Osteocyte (in vitro differentiated cells): ENCODE measurements at places on chromosomes 7 and 10. TPM values are rescaled to one million over a fixed set of nuclear protein-coding genes. Genes with fewer than 3 reads are reported as not detected.

Gene STEAP1B
- 1.3 and 1.4 TPM in 2 replicates for total RNA-seq

Gene MOGAT3
- total RNA-seq = not detected in 2 replicates

Gene INMT
- 1.5 and 2.0 TPM in 2 replicates for total RNA-seq

Gene GRK5
- 43.2 and 45.9 TPM in 2 replicates for total RNA-seq

Gene TSPAN14
- 50.7 and 51.4 TPM in 2 replicates for total RNA-seq

Gene HOXA10
- not detected in 2 replicates for total RNA-seq

Gene AGR2
- total RNA-seq = not detected in 2 replicates

Gene CC2D2B
- 0.46 TPM in 1 of 2 replicates, not detected in the other for total RNA-seq

DNA sequence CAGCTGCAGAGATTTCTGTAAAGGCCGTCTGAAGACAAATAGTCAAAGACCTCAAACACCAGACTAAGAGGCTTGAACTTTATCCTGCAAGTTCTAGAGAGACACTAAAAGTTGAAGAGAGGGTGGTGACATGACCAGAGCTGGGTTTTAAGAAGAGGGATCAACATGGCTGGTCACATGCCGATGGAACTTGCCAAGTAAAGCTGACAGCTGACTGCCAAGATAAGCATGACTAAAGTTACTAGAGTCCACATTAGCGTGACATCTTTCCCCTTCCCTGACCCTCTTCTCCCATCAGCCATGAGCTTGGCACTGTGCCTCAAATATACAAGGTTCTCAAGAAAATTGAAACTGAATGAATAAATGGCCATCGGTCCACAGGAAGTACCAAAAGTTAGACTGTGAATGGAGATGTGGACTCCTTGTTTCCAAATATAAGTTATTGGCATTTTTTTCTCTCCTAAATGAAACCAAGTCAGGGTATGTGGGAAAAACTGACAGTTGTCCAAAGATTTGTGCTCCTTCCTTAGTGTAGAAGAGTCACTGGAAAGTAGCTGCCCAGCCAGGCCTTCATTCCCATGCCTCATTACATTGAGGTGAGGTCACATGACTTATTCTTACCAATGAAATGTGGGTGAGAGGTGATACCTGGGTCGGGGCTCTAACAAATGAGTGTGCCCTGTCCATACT is 24.5 kb downstream of the XPNPEP1 start:
- no peak for DNase-seq

- DNase-seq = no peak
These were observed 8.3 kb downstream of the EN2 start for GRCh38 chr7:155466142-155466813.

DNA sequence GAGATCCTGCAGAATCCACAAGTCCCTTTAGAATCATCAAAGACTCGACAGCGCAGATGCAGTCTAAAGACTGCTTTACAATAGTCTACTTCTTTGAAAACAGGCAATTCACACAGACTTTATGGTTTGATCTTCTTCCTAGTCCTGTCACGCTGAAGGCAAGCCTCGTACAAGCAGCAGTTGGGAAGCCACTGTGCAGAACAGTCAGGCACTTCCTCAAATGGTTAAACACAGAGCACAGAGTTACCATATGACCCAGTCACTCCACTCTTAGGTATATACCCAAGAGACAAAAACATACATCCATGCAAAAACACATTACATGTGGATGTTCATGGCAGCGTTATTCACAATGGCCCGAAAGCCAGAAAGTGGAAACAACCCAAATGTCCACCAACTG is 41.4 kb downstream of the LRRC20 start:
- no peak for DNase-seq

DNA sequence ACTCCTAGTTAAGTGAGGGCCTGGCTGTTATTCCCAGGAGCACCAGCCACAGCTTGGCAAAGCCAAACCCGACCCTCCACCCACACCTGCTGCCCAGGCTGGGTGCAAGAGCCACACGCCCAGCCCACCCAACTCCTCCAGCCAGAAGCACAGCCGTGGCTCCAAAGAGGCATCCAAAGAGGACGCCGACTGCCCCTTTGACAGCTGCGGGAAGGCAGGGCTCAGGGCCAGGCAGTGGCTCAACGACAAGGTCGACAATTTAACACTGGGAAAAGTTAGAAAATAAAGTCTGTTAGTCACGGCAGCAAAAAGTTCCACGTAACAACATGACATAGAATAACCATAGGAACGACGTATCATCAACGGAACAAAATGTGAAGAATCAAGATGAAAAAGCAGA is 54.3 kb downstream of the DPYSL4 start:
- DNase-seq = no peak

- no peak for DNase-seq
These were observed 224.4 kb downstream of the MAD1L1 start for GRCh38 chr7:2008101-2008935.

- no peak for DNase-seq
These were observed 12.2 kb downstream of the PTN start for GRCh38 chr7:137331378-137331777.

GRCh38 chr10:373526-374309 is 238.5 kb downstream of the ZMYND11 start:
- DNase-seq = peak; percentile 87

DNA sequence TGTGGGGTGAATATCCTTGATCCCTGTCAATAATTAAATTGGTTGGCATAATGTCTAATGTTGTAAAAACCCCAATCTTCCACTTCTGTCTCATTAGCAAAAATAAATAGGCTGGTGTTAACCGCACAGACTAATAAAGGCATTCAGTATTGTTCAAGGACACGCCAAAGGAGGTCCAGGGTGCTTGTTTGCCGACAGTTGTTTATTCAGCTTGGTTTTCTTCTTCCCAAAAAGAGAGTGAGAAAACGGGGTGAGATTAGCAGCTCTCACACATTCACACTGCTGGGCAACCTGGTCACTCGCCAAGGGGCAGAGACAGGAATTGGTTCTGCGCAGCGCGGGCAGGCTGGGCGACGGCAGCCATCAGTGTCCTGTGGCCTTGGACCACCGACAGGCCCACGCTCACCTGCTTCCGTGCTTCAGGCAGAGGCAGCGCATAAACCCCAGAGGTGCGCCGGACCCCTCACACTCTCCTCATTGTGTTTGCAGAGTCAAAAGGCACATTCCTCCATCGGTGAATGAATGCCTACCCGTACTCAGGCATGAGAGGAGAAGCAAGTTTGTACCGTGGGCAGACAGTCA is 26.2 kb upstream of the LMBR1 start:
- DNase-seq = no peak

GRCh38 chr7:57868771-57869483 is 418.9 kb downstream of the ZNF716 start:
- DNase-seq = peak; percentile 84

DNA sequence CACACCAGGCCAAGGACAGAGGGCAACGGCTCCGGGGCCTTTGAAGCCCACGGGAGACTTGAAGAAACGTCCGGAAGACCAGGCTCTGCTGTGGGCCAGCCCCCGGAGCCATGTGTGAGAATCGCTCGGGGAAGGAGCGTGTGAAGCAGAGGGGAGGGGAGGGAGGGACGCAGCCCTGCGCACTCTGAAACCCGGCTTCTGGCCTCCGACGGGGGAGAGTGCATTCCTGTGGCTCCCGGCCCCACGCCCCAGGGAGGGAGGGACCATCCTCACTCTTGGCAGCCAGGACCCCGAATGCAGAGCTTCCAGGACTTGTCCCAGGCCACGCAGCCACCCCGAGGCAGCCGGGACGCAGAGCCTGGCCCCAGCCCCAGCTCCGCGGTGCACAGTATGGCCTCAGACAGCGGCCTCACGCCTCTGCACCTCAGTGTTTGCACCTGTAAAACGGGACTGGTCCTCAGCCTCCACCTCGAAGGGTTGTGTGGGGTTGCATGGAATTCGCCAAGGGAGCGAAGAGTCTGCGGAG is 67.4 kb downstream of the PDGFA start:
- no peak for DNase-seq

- no peak for DNase-seq
These were observed 37.4 kb downstream of the HSPA12A start for GRCh38 chr10:116704926-116705325.

DNA sequence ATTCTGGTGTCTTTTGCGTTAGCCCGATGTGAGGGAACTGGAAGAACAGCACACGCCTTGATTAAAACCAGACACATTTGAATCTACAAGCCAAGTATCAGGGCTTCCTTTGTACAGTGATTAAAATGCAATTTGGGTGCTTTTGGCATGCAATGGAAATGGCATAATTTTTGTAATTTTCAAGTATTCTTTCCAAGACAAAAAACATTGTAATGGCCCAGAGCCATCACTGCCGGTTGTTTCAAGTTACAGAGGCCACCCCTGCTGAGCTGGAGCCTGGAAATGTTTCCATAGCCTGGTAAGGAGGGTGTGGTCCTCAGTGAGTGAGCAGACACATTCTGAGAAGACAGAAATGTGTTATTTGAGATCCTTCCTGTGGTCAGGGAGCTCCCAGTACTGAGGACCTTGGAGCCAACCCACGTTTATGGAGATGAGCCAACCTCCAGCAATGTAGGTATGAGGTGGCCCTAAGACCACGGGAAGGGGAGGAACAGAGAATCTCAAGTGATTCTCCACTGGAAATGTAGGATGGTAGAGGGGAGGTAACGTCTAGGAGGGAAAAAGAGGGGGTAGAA is 20.9 kb downstream of the TEX36 start:
- no peak for DNase-seq

DNA sequence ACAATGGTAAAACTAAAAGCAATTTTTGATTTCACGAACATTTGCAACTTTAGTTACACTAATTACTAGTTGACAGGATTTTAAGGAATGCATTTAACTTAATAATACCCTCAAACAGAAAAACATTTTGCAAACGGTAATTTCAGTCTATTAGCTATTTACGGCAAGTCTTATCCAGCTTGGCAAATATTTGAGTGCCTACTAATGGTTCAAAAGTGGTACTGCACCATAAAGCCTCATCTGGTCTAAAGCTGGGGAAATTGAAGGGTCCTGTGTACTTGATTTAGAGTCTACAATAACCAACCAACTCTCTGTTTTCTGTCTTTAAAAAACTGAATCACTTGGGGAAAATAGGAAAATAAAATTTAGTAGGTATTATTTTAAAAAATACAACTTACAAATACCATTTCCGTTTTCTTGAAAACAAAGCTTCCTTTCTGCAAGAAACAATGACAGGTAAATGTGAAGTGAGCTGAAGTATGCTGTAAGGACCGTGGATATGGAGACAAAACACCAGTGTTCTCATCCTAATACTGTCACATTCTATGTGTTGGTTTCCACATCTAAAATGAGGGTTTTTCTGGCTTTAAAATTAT is 142.3 kb downstream of the VPS50 start:
- DNase-seq = no peak

DNA sequence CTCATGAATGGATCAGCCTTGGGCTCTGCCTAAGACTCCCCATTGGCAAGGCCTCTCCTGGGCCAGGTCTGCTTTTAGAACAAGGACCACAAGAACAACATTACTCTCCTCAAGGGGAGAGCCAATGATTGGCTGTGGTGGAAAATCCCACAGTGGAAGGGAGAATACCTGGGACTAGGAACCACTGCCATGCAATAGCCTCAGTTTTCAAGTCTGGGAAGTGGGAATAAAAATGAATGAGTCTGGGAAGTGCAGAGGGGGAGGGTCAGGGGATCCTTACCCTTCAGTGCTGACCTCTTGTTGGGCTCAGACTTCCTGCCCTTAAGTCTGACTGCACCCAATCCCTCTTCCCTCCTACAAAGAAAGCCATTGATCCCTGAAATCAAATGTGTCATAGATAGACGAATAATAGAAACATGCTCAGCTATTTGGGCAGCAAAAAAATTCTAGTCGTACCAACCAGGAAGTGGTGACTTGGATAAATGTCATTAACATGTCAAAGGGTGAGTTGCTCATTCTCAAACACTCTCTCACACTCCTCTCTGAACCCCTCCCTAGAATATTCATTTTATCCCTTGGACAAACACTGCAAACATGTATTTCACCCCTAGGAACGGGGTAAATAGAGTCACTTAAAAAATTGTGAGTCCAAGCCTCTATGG is 123.6 kb downstream of the SH3PXD2A start:
- no peak for DNase-seq

GRCh38 chr7:116953906-116954838 is 871 bp downstream of the ST7 start:
- DNase-seq = peak; percentile 89

DNA sequence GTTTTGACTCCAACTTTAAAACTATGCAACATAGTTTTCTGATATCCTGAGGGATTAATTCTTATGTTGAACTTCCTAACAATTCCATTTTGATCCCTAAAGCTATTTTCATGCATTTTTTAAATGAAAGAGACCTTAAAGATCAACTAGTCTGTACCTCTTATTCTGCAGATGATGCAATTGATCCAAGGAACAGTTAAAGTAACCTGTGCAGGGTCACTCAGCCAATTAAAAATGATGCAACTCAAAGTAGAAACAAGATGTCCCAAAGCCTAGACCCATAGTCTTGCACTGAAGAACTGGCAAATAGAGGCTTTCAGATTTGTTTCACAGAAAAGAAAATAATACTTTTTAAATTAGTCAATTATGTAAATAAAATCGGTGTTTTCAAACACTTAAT is 86.3 kb downstream of the IMMP2L start:
- no peak for DNase-seq
